ENCODE measurements at places on chromosomes 2 and 18. TPM values are rescaled to one million over a fixed set of nuclear protein-coding genes. Genes with fewer than 3 reads are reported as not detected.

GRCh38 chr2:150878356-150878755 lies 383.3 kb downstream of the RBM43 start:
- no peak for DNase-seq

The ERFE gene
- total RNA-seq: 1.3 TPM

GRCh38 chr2:217929272-217929671 lies 73.5 kb downstream of the TNS1 start:
- no peak for DNase-seq

- DNase-seq: no peak
Measured at GRCh38 chr2:10003206-10004125, 39.9 kb upstream of the KLF11 start.

GRCh38 chr2:180012523-180012922 lies 5.4 kb upstream of the CWC22 start:
- no peak for DNase-seq

The PDE6D gene
- 23.3 TPM for total RNA-seq

The VWA3B gene
- total RNA-seq: 0.47 TPM

The DAPL1 gene
- total RNA-seq: not detected

DNA sequence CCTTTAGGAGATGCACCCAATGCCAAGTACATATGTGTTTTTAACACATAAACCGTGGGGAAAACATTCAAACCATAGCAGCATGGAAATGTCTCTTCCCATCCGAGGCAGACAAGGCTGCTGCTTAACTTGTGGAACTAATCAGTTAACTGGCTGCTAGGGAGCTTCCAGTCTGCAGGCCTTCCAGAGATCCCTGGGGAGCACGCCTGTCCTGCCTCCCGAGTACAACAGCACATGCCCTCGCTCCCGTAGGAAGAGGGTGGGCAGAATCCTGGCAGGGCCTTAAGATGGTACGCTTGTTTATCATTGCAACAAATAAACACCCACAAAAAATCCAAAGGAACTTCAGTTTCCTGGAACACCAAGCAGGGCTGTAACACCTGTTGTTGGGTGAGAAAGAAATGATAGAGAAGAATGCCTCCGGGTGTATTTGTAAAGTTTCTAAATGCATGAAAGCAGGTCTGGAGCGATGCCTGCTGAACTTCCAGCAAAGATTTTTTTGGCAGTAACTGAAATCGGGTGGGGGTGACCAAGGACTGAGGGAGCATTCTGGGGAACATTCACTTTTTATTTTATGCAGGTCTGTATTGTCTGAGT lies 56.2 kb downstream of the EDAR start:
- DNase-seq: no peak

The DCDC2C gene
- total RNA-seq: not detected

The SLC66A3 gene
- total RNA-seq: 5.0 TPM

DNA sequence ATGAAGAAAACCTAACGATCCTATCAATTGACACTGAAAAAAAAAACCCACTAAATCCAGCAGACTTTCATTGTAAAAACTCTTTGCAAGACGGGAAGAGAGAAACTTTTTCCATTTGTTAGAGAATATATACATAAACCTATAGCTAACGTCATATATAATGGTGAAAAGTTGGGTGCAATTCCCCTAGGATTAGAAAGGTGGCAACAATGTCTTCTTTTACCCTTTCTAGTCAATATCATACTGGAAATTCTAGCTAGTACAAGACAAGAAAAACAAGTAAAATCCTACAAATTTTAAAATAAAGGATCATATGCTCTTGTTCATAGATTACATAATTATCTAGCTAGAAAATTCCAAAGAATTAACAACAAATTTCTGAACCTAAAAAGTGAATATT lies 1596.5 kb upstream of the LRRTM1 start:
- no peak for DNase-seq

DNA sequence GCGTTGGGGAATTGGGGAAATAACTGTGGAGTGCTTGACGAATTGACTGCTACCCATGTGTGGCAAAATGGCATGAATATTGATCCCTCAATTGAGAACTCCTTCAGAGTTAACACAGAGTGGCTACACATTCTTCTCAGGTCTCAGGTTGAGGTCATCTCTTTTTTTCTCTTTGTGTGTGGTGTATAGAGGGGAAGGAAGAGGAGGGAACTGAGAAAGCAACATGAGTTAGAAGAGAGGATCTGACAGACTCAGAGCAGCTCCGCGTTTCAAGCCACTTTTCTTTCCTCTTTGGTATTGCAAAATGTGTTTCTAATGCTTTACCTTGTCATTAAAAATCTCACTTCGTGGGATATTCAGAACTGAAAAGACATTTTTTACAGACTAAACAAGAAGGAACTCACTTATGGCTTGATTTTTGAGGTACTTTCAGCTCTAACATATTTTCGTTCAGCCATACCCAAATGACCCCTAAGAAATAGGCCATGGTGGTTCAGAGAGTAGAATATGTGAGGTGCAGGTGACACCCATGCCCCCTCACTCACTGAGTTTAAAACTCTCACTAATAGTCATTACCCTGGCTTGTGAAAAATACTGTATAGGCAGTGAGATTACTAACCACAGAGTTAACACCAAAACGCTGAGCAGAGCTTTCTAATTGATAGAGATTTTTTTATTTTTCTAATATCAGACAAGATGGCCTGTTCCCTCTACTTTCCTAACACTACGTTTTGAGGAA lies 22.5 kb downstream of the STAT4 start:
- DNase-seq: no peak

DNA sequence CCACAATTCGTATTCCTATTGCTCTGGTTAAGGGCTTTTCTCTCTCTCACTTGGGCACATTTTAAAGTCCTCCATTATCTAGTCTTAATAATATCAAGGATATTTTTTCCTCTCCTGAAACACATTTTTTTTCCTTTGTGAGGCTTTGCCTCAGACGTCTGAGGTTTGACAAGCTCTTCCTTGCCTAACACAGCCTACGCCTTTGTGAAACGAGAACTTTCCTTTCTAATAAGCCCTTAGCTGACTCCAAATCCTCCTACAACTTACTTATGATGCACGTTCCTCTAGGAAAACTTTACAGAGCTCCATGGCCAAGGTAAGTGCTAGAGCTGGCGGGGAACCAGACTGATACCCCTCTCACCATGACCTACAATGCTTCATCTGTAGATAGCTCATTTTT lies 841.5 kb downstream of the SOCS6 start:
- no peak for DNase-seq

DNA sequence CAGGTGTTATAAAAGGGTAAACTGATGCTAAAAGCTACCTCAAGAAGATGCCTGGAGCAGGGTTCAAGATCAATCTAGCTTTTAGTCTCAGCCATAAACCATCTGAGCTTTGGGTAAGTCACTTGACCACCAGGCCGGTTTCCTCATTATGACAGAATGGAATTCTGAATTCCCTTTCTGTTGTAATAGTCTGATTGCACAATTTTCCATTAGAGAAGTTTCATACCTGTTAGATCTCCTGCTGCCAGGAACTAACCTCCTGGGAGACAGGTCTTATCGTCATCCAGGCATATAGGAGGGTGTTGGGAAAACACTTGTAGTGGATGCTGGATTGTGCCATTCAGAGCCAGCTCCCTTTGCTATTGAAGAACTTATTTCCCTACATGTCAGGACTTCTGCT lies 272.5 kb downstream of the TDRD15 start:
- DNase-seq: no peak

DNA sequence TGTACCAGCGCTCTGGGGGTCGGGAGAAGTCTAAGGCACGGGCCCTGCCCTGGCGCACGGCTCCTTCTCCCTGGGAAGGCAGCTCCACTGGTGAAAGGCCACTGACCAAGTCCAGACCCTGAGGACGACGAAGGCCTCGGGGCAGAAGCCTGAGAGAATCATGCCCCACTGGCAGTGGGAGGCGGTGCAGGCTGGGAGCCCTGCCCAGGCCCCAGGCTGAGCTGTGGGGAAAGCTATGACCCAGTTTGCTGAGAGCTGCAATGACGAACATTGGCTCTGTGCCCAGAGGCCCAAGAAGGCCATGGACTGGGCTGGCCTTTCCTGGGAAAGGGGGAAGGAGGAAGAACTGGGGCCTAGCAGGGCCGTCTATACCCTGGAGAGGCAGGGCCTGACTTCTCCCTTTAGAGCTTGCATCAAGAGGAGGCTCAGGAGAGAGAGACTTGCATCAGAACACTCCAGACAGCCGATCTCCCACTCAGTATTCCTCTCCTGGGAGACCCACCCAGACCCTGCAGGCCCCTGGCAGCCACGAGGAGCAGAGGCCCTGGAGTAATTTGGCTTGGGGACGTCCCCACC lies 32.9 kb downstream of the HS1BP3 start:
- DNase-seq: no peak

GRCh38 chr2:30410217-30410616 lies 36.8 kb upstream of the LCLAT1 start:
- no peak for DNase-seq

The OST4 gene
- total RNA-seq: 245 TPM

The GALM gene
- 46.3 TPM for total RNA-seq

The LPIN1 gene
- total RNA-seq: 23.5 TPM

The ATL2 gene
- total RNA-seq: 56.0 TPM

GRCh38 chr2:224910574-224910925 lies 131.7 kb downstream of the DOCK10 start:
- DNase-seq: no peak

Data from progenitor cell of endocrine pancreas (in vitro differentiated cells).